ENCODE measurements at places on chromosomes 4 and X. TPM values are rescaled to one million over a fixed set of nuclear protein-coding genes. Genes with fewer than 3 reads are reported as not detected.

PASD1 gene
- total RNA-seq = not detected

AWAT1 gene
- not detected for total RNA-seq

RAB40A gene
- 4.3 TPM for total RNA-seq

- H3K27me3 ChIP-seq = no peaks in the 10 kb centered on the region
- no peaks in the 10 kb centered on the region for H3K4me1 ChIP-seq
- no peak overlapping the region for H3K4me3 ChIP-seq
Measured at GRCh38 chrX:105150557-105150956, 69.9 kb downstream of the TEX13A start.

- no peak overlapping the region for H3K4me3 ChIP-seq
- no peak for DNase-seq
- no peaks in the 10 kb centered on the region for H3K27me3 ChIP-seq
- H3K27ac ChIP-seq = no peak overlapping the region
- no peaks in the 10 kb centered on the region for H3K4me1 ChIP-seq
- no peaks in the 10 kb centered on the region for H3K36me3 ChIP-seq
Measured at GRCh38 chrX:9859711-9860555, 73.7 kb downstream of the SHROOM2 start.

Data from thoracic aorta (tissue), 2 donors.